Activated CD4-positive, alpha-beta memory T cell treated with anti-CD3 and anti-CD28 coated beads for 36 hours (primary cell): ENCODE measurements at places on chromosomes 2 and 18. TPM values are rescaled to one million over a fixed set of nuclear protein-coding genes. Genes with fewer than 3 reads are reported as not detected.

DPP10 gene
- total RNA-seq, result not detected

- no peak for DNase-seq
These were observed 422.2 kb upstream of the FSIP2 start for GRCh38 chr2:185316383-185316782.

- DNase-seq, result no peak
These were observed 265.4 kb downstream of the EN1 start for GRCh38 chr2:118582058-118582457.

DNA sequence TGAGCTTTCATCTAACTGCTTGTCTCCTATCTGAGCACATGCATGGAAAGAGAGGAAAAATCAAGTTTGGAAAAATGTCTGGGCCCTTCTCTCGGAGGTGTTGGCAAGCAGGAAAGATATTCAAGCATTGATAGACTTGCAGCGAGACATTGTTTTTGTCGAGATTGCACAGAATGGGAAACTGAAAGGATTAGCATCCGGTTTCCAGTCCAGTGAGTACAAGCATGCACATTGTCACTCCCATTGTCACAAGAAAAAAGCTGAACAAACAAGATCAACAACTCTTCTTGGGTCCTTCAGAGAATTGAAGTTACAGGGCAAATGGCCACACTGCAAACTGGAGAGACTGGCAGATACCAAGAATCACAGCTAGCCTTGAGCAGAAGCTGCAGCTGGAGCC is 19.6 kb upstream of the MC5R start:
- DNase-seq, result no peak

ZDBF2 gene
- 7.8 TPM for total RNA-seq

POTEJ gene
- total RNA-seq, result not detected

DNA sequence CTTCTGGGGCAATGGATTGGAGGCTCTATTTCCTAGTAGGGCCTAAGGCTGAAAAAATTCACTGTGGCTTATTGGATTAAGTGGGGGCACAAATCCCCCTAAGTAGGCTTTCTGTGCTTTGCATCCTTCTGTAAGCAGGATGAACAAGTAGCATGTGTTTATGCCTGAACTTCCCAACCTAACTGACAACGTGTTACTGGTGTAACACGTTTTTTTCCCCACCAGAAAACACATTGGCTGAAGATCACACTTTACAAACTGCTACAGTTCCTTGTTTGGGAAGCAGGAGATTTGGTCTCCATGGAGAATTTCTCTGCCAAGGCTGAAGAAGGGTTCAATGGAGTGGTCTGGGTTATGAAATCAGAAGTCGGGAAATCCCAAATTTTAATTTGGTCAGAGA is 7.2 kb upstream of the ITGA6 start:
- DNase-seq, result no peak

GAREM1 gene
- total RNA-seq, result 0.05 TPM

DNA sequence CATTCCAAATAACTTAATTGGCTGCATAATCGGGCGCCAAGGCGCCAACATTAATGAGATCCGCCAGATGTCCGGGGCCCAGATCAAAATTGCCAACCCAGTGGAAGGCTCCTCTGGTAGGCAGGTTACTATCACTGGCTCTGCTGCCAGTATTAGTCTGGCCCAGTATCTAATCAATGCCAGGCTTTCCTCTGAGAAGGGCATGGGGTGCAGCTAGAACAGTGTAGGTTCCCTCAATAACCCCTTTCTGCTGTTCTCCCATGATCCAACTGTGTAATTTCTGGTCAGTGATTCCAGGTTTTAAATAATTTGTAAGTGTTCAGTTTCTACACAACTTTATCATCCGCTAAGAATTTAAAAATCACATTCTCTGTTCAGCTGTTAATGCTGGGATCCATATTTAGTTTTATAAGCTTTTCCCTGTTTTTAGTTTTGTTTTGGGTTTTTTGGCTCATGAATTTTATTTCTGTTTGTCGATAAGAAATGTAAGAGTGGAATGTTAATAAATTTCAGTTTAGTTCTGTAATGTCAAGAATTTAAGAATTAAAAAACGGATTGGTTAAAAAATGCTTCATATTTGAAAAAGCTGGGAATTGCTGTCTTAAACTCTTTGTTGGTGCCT is 1.4 kb downstream of the PCBP1 start:
- DNase-seq, result no peak

PSMD1 gene
- total RNA-seq, result 116 TPM

GRCh38 chr2:201580486-201580885 is 62.8 kb downstream of the TMEM237 start:
- DNase-seq, result no peak

DNA sequence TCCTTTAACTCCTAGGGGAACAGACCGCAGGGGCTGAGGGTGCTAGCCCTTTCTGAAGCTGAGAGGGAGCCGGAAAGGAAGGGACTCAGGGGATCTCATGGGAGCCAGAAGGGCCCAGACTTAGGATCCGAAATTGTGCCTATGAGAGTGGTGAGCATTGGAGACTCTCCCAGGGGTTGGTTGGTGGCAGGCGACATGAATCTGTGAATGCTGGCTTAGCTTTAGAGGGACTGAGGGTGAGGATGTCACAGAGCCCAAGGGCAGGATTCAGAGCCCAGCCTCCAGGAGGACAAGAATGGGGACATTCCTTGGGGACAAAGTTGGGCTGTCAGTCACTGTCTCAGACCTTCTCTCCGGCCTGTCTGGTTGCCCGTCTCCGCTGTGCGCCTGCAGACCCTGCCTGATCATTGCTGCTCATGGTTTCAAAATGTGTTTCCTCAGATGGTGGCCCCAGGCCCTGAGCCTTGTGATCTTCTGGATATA is 17.5 kb downstream of the GNLY start:
- no peak for DNase-seq

DNA sequence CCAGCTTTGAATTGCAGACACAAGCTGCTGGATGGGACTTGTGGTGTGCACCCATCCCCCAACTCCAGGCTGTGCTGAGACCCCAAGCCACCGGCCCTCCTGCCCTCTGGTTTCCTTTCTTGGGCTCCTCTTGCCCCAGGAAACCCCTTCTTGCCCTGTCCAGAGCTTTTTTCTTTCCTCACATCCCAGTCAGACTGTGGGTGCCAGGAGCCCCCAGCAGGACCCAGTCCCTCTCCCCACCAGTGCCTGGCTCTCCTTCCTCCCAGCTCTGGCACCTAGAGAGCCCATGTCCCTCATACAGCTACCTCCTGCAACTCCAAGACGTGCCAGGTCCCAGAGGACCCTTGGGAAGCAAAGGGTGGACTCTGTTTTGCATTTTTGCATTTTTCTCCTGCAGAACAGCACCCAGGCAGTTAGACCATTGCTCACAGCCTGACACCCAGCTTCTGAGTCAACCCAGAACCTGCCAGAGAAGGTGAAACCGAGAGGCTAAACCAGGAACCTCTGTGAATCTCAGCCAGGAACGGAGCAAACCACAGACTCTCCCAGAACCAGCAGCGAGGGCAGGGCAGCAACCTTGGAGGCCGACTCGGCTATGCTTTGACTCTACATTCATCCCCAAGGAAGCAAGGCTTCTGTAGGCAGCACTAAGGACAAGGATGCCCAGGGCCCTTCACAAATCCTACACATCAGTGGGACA is 221.1 kb downstream of the ANAPC1 start:
- DNase-seq, result peak; percentile 81

- no peak for DNase-seq
These were observed 21.7 kb downstream of the TFPI start for GRCh38 chr2:187532333-187533120.

GREB1 gene
- total RNA-seq, result 0.29 TPM

BMPR2 gene
- 8.7 TPM for total RNA-seq

- no peak for DNase-seq
These were observed 163.0 kb upstream of the NOSTRIN start for GRCh38 chr2:168639441-168639898.

STAT4 gene
- 52.6 TPM for total RNA-seq

- no peak for DNase-seq
These were observed 100.0 kb downstream of the COLEC12 start for GRCh38 chr18:400456-400855.

DNA sequence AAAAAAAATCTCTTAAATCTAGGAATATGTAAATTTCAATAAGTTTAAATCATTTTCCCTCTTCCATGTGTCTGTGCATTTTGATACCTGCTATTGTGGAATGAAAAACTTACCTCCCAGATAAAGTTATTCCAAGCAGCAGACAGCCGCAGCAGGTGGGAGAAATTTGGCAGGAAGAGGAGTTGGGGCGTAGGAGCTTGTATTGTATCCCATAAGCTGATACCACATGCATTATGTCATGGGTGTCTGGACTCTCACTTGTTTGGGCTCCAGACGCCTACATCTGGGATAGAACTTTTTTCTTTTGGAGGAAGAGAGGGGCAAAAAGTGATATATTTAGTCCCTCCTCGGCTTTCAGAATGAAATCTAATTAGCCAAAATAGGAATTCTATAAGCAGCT is 59.3 kb upstream of the TCF4 start:
- DNase-seq, result no peak

PSD4 gene
- 156 TPM for total RNA-seq

- DNase-seq, result peak; percentile 44
These were observed 66.8 kb upstream of the FOSL2 start for GRCh38 chr2:28325567-28326468.

GRCh38 chr2:190714958-190715357 is 66.1 kb downstream of the NAB1 start:
- no peak for DNase-seq

UGT1A5 gene
- total RNA-seq, result not detected

- DNase-seq, result no peak
These were observed 650 bp downstream of the ORMDL1 start for GRCh38 chr2:189783451-189783926.

DNA sequence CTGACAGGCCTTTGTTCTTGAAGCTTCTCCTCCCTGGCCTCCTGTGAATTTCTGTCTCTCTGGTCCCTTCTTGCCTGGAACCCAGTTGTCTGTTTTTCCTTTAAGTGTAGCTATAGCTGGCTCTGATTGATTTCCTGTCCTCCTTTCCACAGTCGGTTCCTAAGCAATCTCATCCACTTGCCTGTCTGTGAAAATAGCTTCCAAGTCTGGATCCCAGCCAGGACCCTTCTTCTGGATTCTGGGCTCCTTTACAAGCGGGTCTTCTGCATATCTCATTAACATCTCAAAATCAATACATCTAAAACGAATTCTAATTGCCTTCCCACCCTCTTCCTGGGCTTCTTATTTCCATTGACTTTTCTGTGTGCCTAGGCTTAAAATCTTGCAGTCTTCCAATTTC is 124.9 kb downstream of the DAW1 start:
- DNase-seq, result no peak

DNA sequence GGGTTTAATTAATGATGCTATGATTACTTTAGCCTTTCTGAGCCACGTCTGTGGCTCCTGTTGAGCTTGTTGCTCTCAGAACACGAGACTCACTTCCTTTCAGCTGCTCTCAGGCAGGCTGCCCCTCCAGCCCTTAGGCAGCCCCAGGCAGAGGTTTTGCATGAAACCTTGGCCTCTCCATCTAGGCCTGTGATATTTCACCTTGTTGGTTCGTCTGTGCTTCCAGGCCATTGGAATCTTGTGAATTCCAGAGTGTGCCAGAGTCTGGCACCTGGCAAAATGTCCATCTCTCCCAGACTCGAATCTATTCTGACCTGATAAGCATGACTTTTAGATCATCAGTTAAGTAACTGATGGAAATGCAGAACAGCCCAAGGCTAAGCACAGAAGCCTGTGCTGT is 254.1 kb downstream of the LOXHD1 start:
- DNase-seq, result no peak

GRCh38 chr2:25115902-25116301 is 52.5 kb downstream of the POMC start:
- no peak for DNase-seq

GRCh38 chr2:43196768-43197587 is 29.4 kb downstream of the ZFP36L2 start:
- DNase-seq, result no peak

CD207 gene
- not detected for total RNA-seq

- DNase-seq, result no peak
These were observed 1.4 kb downstream of the DES start for GRCh38 chr2:219419331-219420197.

DNA sequence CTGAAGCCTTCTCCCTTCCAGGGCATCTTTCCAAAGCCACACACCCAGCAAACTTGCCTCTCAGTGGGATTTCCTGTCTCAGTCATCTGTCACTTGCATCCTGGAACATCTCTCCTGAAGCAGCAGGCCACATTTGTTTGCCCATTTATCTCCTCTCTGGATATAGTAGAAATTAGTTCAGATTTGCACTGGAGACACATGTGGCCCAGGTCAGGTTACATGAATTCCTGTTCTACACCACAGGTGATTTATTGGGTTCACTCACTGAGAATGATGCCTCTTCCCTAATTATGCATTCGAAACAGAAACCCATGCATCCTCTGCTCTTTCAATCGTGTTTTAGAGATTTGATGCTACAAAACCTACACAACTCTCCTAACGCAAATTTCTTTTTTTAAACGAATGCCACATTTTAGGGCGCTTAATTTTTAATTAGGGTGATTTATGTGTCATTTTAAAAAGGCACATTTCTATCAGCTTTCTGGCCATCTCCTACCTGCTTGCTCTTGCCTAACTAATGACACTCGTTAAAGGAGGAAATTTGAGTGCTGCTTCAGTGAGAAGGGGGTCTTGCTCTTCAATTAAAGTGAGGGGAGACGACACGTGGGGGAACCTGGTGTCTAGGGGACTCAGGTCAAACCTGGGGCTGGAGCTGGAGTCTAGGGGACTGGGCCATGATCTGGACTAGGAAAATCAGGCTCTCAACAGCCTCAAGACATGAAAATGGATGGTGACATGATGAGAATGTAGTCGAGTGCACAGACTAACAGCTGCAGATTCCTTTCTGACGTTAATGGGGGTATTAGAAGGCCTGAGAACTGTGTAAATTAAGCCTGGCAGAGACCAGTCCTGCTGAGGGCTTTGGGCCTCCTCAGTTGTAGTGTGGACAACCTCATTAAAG is 221.4 kb downstream of the CLIP4 start:
- DNase-seq, result no peak

- DNase-seq, result peak; percentile 39
These were observed 15.2 kb downstream of the POLI start for GRCh38 chr18:54284535-54284934.

- peak; percentile 92 for DNase-seq
These were observed 14.5 kb upstream of the DDX1 start for GRCh38 chr2:15577071-15577735.

- no peak for DNase-seq
These were observed 143.7 kb downstream of the ATL2 start for GRCh38 chr2:38233231-38233983.

GRCh38 chr18:77052297-77052982 is 80.1 kb downstream of the MBP start:
- no peak for DNase-seq

DNA sequence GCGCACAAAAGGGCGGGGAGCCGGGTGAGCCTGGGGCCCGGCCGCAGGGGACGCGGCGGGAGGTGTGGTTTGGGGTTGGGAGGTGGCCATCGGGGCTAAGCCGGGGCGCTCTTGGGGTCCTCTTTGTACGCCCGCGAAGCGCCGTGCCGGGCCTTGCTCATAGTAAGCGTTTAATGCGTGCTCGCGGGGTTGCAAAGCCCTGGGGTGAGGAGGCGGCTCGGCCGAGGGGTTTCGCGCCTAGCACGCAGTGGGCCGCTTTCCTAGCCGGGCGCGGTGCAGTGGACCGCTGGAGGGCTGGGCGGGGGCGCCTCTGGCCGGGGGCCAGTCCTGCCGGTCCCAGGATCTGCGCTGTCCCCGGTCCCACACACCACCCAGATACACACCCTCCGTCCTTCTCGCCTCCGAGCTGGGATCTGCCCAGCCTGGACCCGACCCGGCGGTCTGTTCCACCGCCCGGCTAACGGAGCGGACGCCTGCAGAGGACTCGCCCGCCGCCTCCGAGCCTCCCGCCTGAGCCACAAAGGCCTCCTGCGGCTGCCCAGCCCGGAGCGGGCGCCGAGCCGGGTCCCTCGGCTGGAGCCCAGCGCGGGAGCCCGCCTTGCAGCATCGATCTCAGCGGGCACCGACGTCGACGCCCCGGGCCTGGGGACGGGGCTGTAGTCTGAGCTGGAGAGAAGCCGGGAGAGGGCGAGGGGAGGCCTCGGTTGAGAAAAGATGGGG is 564 bp downstream of the DPYSL5 start:
- peak; percentile 22 for DNase-seq
